ENCODE measurements at places on chromosomes 16 and 17.
A peak's percentile ranks its signal among the peaks of the same experiment; 100 is the strongest.

- no peak for DNase-seq
These were observed 1525.1 kb downstream of the CDH11 start for GRCh38 chr16:63596716-63597115.

DNA sequence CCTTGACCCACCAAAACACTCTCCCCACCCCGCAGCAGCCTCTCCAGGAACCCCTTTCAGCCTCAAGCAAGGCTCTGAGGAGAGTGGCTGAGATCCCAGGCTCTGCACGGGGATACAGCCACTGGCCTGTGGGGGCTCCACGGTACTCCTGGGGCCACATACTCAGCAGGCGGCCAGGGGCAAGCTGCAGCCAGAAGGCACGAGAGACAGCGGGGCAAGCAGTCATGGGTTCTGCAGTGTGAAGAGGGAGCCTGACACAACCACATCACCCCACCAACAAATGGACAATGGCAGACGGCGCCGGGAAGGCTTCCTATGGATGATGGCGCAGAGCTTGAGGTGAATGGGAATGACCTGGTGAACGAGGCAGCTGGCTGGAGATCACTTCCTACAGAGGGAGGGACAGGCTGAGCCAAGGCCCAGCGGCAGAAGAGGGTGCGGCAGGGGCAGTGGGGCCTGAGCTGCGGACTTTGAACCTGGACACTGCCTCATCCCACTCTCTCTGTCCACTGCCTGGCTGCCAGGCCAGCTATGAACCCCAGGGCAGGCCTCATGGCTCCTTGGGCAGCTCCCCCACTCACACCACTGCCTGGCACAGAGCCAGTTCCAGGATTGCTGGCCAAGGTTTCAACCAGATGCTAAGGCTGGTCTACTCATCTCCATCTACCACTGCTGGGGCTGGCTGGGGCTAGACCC lies 10.8 kb upstream of the BCAR1 start:
- DNase-seq = no peak

- no peak for DNase-seq
These were observed 7.2 kb upstream of the SIAH1 start for GRCh38 chr16:48392407-48392806.

- peak; percentile 79 for DNase-seq
These were observed 157.1 kb downstream of the RGS9 start for GRCh38 chr17:65294181-65294719.

GRCh38 chr16:85207357-85207921 lies 95.2 kb upstream of the CIBAR2 start:
- DNase-seq = no peak

GRCh38 chr16:85627089-85627488 lies 14.0 kb downstream of the GSE1 start:
- no peak for DNase-seq

- DNase-seq = no peak
These were observed 488 bp downstream of the HOXB9 start for GRCh38 chr17:48625495-48626244.

GRCh38 chr17:79681628-79682261 lies 49.0 kb upstream of the ENPP7 start:
- DNase-seq = no peak

DNA sequence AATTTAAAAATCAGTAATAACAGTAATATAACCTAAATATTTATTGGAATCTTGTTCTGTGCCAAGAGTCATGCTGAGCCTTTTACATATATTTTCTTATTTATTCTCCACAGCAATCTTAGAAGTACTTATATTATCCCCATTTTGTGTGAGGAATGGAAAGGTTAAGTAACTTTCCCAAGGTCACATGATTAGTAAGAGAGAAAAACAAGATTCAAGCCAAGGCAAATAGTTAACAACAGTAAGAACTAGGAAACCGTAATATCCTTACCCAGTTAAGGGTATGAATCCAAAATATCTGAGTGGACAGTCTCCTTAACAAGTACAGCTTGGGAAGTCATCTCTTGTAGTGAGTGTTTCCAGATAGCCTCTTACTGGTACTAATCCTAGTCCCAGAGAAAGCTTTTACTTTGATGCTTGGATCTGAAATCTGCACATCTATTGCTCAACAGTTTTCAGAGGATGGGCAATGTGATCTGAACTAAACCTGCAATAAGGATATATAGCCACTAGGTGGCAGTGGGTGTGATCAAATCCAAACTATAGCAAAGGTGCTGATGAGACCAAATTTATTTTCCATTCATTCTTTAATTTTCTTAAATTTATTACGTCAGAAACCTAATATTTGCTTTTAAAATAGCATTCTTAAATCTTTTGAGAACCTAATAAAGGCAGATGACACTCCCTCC lies 23.3 kb downstream of the SHISA6 start:
- no peak for DNase-seq

- DNase-seq = no peak
These were observed 36.5 kb downstream of the FA2H start for GRCh38 chr16:74738113-74738541.

DNA sequence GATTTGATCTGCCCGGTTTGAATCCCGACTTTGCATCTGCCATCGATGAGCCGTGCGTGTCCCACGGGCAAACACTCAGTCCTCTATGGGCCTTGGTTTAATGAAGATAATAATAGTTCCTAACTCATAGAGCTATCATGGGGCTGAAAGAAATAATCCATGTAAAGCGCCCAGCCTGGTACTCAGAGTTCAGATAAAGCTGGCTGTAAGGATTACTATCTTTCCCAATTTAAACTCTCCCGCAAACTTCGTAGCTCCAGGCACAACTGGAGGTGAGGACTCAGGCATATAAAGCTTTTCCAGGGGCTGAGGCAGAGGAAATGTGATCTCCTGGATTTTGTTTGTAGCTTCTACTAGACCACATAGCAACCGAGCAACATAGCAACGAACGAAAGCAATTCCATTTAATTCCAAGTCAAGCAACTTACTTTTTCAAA lies 16.3 kb downstream of the ALOX15 start:
- DNase-seq = no peak

- no peak for DNase-seq
These were observed 666.0 kb upstream of the CA10 start for GRCh38 chr17:52824542-52824941.

DNA sequence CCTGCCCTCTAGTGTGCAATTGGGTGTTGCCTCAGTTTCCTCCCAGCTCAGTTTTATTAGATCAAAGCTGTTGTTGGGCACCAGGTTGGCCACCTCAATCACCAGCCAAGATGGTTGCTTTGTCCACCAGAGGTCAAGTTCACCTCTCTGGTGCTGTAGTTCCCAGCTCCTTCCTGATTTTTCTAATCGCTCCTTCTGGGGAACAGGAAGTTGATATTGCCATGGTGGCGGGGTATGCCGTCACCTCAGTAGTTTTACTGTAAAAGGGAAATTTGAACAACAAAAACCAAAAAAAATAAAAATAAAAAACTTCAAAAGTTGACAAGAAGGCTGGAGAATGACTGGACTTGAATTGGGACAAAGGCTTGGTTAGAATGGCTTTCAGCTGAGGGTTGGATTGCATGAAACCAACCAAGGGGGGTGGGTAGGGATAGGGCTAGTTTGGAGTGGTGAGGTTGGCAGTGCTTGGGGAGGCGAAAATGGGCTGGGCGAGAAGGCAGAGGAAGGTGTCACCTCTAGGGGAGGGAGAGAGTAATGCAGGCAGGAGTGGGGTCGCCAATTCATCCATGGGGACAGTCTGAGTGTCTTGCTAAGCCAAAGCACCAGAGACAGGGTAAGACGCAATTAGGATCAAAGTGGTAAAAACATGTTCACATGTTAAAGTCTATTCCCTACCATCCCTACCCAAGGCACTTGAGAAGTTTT lies 6.2 kb downstream of the EFNB3 start:
- DNase-seq = no peak

DNA sequence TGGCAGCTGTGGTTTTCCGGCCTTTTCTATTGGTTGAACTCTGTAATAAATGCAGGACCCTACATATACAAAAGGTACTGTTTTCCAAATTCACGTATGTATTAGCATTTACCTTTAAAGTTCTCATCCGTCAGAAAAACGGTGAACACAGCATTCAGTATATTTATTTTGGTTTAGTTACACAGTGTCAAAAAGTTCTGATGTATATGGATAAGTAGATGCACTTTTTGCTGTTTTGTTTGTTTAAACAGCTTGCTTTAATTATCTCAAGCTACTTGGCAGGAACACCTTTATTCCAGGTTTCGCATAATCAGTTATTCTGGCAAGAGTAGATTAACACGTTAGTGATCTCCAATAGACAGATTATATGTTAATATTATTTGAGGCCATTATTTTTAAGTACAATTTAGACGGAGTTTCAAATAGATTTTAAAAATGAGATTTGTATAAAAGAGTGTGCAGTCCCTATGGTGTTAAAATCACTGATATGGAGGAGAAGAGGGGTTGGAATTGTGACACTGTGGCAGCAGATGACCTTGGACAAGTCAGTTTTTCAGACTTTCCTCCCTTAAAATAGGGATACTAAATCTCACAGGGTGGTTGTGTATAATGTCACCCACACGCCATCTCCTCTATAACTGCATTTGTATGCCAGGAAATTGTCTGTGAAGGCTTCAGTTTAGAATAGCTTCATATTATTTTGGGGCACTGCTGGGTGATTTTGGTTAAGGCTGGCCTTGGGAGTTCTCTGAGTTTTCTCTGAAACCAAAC lies 2.1 kb downstream of the HERPUD1 start:
- no peak for DNase-seq

DNA sequence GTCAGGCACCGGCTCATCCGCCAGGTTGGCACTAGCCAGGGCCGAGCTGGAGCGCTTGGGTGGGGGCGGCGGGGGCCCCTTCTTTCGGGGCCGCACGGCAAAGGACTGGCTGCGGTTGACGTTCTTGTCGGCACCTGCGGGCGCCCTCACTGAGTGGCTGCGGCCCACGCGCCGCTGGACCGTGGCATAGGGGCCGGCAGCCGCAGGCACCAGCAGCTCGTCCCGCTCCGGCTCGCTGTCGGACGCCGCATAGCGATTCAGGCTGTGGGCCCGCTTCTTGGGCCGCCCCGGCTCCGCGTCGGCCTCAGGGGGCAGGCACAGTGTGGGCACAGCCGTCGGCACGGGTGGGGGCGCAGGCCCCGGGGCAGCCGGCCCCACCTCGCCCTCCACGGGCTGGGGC lies 15.9 kb downstream of the CASKIN1 start:
- no peak for DNase-seq

- DNase-seq = no peak
These were observed 2.8 kb downstream of the PIP4K2B start for GRCh38 chr17:38796451-38797157.

- no peak for DNase-seq
These were observed 1.9 kb downstream of the ACSF3 start for GRCh38 chr16:89095491-89095951.

- no peak for DNase-seq
These were observed 16.5 kb upstream of the ABCC1 start for GRCh38 chr16:15932939-15933338.

DNA sequence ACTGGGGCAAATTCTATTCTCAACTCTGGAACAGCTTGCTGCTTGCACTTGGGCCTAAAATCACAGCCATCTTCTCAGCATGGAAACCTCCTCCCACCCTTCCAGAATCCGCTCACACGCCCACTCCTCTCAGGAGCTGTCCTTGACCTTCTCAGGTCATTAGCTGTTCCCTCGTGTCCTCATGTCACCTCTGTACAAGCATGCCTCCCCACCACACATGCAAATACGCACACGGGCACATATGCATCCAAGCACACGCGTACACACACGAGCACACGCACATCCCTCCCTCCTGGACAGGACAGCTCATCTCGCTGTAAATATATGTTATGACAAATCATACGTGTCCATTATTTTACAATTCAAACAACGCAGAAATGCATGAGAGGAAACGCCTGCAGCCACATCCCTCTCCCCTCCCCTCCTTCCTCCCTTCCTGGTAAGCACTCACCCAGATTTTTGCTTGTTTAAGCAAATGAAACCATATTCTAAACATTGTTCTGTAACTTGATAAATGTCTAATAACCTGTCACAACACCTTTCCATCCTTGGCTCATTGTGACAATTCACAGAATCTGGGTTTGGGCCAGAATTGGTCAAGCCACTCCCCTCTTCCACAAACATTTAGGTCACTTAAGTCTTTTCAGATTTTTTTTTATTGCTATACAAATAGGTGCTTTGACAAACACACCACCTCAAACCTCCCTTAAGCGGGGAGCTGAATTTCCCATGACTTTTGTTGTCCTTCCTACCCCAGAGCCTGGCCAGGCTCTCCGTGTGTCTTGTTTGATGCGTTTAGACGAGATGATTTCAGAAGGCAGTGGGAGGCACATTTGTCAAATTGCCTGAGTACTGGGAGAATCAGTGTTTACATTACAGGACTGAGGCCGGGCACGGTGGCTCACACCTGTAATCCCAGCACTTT lies 41.7 kb downstream of the DNAH17 start:
- DNase-seq = no peak

DNA sequence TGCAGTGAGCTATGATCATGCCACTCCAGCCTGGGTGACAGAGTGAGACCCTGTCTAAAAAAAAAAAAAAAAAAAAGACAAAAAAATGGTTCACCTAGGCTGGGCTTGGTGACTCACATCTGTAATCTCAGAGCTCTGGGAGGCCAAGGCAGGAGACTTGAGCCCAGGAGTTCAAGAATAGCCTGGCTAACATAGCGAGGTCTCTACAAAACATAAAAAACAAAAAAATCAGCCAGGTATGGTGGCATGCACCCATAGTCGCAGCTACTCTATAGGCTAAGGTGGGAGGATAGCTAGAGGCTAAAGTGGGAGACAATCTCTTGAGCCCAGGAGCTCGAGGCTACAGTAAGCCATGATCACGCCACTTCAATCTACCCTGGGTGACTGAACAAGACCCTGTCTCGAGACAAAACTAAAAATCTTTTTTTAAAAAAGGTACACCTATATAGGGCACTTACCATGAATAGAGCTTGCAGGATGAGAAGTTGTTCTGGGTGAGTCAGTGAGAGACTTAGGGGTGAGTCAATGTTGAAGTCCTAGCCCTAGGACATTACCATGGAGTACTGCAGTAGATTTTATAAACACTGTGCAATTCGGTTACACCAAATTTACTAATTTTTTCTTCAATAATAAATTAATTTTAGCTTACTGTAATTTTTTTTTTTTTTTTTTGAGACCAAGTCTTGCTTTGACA lies 19.0 kb downstream of the USP32 start:
- DNase-seq = no peak

GRCh38 chr16:70735141-70735979 lies 49.5 kb upstream of the MTSS2 start:
- no peak for DNase-seq

GRCh38 chr16:4411684-4412083 lies 4.7 kb downstream of the CORO7 start:
- DNase-seq = peak; percentile 70

DNA sequence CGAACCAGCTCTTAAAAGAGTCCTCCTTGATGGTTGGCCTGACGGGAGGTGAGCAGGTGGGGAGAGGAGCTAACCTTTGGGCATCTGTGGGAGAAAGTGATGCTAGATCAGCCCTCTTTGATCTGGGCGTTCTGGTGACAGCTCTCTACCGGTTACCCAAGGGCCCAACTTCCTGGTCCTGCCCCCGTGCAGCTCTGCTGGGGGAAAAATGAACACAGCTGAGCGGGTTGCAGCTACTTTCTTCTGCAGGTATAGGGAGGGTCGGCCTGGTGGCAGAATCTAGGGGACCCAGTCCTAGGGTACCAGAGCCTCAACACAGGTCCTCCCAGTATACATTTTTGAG lies 2.9 kb downstream of the SHISA9 start:
- DNase-seq = no peak
